H9 (cell line): ENCODE measurements at places on chromosomes 1 and 21.
A peak's percentile ranks its signal among the peaks of the same experiment; 100 is the strongest.

DNA sequence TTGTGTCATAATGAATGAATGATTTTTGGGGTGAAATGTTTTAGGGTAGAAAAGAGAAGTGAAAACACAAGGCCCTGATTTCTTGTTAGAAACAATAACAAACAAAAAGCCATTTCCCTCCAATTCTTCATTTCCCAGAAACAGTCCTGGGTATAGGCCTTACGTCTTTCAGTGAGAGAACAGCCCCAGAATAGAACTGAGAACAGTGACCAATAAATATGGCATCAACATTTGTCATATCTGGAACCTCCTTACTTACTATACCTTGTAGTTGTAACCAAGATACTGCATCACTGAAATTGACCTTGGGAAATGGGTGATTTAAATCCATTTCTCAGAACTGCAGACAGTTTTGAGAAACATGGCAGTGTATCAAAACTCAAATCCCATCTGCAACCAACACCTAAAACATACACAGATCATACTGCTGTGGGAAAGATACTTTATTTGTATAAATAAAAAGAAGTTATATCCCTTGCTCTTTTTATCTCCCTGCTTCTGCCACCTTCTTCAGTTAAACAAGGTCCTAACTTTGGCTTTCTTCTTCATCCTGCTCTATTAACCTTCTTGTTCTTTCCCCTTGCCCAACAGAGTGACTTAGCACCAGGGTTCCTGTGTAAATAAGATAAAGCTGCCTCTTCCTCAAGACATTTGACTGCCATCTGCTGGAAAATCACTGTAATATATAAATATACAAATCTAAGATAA lies 19.5 kb downstream of the XKR8 start:
- no peak for DNase-seq

GRCh38 chr21:34728479-34728878 lies 59.7 kb downstream of the CLIC6 start:
- DNase-seq, result no peak

DNA sequence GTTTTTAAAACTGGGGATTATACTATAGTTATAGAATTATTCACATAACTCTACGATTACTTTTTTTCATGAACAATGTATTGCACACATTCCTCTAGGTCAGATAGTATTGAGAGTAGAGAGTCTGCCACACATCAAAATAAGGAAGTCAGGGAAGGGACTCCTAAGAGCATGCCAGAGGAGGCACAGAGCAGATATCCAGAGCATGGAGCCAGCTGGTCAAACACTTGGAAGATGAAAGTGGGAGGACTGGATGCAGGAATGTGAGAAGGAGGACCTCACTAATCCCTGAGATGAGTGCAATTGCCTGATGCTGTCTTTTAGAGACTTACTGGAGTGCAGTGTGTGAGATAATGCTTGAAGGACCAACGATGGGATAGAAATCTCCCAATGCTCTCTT lies 9.6 kb upstream of the RFX5 start:
- no peak for DNase-seq

- DNase-seq, result no peak
These were observed 71.8 kb downstream of the SPAG17 start for GRCh38 chr1:118113261-118113660.

DNA sequence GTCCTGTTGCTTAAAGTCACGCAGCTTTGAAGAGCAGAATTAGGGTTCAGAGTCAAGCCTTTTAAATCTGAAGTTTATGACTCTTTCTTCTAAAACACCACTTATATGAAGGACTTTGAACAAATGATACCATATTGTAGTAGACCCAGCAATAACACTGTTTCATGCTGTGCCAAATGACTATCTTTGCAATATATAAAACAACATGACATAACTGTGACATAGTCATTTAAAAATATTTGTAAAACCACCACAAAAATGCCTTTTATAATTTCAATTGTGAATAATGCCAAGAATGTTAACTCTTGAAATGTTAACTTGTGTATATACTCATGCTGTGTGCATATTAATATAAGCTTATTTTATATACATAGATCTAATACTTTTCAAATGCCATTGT lies 452.1 kb upstream of the NEGR1 start:
- DNase-seq, result no peak

- DNase-seq, result no peak
These were observed 18.0 kb upstream of the KPRP start for GRCh38 chr1:152739841-152740240.

DNA sequence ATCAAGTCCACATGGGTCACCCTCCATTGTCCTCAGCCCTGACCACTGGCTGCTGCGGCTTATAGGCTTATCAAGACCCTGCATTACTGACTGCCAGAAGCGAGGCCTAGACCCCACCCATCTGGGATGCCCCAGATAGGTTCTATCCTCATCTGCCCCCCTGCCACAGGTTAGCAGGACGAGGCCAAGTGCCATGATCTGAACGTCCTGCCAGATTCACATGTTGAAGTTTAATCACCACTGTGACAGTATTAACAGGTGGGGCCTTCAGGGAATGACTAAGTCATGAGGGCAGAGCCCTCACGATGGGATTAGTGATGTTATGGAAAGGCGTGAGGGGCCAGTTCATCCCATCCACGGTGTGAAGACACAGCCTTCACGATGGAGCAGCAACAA lies 6.2 kb upstream of the CPLANE2 start:
- no peak for DNase-seq

GRCh38 chr1:17576519-17576853 lies 37.0 kb downstream of the ARHGEF10L start:
- DNase-seq, result no peak

- DNase-seq, result no peak
These were observed 56.4 kb downstream of the WDR3 start for GRCh38 chr1:117985973-117986372.

- no peak for DNase-seq
These were observed 44.3 kb upstream of the ADARB1 start for GRCh38 chr21:45029948-45030681.

GRCh38 chr1:179351281-179351680 lies 14.5 kb upstream of the AXDND1 start:
- DNase-seq, result no peak

GRCh38 chr21:29634418-29634817 lies 305.4 kb downstream of the GRIK1 start:
- DNase-seq, result no peak

DNA sequence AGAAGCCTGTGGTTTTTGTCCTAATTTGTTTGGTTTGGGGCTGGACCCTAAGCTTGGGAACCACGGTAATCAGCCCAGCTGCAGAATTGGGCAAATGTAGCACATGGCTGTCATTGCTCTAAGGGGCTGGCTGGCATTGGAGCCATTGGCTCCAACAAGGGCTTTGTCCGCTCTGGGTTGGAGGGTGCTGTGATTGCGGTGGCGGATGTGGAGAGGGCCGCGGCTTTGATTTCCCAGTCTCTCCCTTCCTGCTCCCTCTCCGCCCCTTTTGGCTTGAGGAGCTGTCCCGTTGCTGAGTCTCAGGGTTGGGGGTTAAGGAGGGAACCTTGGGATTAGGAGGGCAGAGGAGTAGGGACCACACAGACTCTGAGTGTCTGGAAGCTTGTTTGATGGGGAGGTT lies 91.7 kb upstream of the CD34 start:
- DNase-seq, result no peak

- DNase-seq, result no peak
These were observed 585.7 kb upstream of the CAMK1G start for GRCh38 chr1:208997726-208998312.

DNA sequence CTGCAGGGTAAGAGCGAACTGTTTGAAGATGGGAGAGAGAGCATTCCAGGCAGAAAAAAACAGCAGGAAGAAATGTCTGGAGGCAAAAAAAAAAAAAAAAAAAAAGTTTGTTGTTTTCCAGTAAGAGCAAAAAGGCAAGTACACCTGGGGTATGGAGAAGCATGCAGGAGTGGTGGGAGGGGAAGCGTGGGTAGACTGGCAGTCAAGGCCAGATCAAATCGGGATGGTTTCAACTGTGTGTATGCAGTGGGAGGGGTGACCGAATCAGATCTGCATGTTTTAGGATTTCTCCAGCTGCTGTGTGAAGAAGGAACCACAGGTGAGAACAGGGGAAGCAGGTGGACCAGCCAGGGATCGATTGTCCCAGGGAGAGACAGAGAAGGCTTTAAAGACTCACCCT lies 34.7 kb downstream of the CSMD2 start:
- DNase-seq, result no peak

GRCh38 chr1:38817267-38818174 lies 42.1 kb downstream of the RRAGC start:
- no peak for DNase-seq

GRCh38 chr1:37764888-37765441 lies at the start of gene EPHA10:
Gene EPHA10, minus strand, starts transcription at chr1:37765120. Its CDS starts 54 bp downstream, at chr1:37765066.
- DNase-seq, result peak; percentile 92
